NCI-H1092 (cell line): ENCODE measurements at places on chromosomes 4 and X.

DNA sequence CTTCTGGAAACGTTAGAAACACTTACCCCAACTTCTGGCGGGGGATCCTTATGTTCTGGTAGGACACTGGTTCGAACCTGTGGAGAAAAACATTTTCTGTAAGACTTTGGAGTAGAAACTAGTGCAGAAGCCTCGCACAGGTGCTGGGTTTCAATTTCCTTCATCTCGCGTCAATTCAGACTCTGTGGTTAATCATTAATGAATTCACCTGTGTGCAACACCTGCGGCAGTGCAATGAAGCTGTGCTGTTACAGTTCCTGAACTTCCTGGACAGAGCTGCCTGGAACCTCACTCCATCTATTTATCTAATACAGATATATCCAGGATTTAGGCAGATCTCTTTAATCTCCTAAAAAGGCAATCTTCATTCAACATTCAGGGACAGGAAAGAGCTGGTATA lies 531.4 kb downstream of the INPP4B start:
- no peak for DNase-seq

GRCh38 chr4:242121-242848 lies 63.0 kb downstream of the ZNF732 start:
- peak; percentile 62 for DNase-seq

- no peak for DNase-seq
Measured at GRCh38 chr4:163534056-163534455, 39.6 kb downstream of the TMA16 start.

DNA sequence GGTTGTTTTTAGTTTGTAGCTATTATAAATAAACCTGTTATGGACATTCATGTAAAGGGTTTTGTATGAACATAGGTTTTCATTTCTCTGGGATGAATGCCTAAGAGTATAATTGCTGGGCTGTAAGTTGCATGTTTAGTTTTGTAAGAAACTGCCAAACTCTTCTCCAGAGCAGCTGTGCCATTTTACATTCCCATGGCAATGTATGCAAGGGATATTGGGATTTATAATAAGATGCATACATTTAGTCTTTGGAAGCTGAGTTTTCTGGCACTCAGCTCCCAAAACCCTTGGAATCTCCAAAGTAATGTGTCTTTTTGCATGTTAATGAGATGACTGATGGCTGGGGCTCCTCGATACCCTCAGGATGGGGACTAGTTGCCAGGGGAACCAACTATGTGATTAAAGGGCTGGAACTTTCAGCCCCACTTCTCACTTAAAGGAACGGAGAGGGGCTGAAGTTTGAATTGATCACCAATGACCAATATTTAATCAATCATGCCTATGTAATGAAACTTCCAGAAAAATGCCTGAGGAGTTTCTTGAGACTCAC lies 44.0 kb downstream of the SERTM2 start:
- DNase-seq, result no peak

GRCh38 chrX:41449131-41449530 lies 2.0 kb downstream of the NYX start:
- no peak for DNase-seq

- no peak for DNase-seq
Measured at GRCh38 chrX:153463031-153463430, 7.3 kb downstream of the HAUS7 start.

GRCh38 chrX:58025979-58026378 lies 115.7 kb upstream of the ZXDA start:
- peak; percentile 4 for DNase-seq

DNA sequence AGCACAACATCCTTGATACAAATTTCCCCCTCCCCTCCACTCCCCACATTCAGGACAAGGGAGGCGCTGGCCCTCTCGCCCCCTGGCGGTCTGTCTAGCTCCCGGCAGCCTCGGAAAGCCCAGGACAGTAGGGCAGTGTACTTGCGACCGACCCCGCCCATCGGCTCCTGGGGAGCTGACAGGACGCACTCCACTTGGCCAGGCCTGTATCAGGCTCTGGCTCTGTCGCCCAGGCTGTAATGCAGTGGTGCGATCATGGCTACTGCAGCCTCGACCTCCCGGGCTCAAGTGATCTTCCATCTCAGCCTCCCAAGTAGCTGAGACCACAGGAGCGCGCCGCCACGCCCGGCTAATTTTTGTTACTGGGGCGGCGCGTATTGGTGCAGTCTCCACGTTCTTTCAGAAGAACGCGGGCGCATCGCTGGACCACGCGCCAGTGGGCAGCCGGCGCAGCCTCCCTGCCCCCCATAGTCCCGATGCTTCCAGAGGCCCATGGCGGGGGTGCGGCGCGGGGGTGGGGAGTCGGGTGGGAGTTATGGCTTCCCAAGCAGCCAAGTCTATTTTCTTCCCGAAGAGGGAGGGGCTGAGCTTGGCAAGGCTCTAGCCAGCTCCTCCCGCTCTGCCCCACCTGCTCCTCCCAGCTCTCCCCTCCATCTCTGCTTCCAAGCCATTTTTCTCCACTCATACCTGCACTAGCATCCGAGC lies 7.8 kb upstream of the AKAP14 start:
- peak; percentile 13 for DNase-seq

DNA sequence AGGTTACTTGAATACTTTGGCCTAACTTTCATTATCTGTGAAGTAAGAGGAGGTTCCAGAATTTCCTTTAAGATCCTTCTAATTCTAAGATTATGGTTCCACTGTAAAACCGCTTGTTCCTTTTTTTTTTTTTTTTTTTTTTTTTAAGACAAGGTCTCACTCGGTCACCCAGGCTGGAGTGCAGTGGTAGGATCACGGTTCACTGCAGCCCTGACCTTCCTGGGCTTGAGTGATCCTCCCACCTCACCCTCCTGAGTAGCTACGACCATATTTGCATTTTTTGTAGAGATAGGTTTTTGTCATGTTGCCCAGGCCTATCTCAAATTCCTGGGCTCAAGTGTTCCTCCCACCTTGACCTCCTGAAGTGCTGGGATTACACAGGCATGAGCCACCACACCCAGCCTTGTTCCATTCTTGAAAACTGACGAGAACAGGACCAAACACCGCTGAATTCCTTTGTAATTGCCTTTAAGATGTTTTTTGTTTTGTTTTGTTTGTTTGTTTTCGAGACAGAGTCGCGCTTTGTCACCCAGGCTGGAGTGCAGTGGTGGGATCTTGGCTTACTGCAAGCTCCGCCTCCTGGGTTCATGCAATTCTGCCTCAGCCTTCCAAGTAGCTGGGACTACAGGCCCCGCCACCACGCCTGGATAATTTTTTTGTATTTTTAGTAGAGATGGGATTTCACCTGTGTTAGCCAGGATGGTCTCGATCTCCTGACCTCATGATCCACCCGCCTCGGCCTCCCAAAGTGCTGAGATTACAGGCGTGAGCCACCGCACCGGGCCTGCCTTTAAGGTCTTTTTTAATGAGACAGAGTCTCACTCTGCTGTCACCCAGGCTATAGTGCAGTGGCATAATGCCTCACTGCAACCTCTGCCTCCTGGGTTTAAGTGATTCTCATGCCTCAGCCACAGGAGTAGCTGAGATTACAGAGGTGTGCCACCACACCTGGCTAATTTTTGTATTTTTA lies 6.8 kb downstream of the PDS5A start:
- DNase-seq, result no peak

- DNase-seq, result no peak
Measured at GRCh38 chr4:153799694-153800074, 10.8 kb upstream of the SFRP2 start.

DNA sequence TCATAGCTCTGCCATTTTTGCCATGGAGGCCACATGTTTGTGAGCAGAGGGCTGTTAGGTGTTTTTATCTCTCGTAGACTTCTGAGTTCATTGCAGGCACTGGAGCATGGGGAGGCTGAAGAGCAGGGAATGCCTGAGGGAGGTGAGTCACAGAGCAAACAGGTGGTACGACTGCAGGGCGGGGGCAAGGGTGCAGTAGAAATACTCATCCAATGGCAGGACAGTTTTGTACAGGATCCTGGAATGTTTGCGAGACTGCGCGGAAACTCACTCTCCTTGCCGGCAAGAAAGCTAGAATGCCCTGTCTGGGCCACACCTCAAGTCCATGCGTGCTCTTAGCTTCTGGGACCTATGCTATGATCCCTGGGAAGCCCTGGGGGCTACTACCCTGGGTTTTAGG lies 20.0 kb upstream of the VCX2 start:
- DNase-seq, result no peak

DNA sequence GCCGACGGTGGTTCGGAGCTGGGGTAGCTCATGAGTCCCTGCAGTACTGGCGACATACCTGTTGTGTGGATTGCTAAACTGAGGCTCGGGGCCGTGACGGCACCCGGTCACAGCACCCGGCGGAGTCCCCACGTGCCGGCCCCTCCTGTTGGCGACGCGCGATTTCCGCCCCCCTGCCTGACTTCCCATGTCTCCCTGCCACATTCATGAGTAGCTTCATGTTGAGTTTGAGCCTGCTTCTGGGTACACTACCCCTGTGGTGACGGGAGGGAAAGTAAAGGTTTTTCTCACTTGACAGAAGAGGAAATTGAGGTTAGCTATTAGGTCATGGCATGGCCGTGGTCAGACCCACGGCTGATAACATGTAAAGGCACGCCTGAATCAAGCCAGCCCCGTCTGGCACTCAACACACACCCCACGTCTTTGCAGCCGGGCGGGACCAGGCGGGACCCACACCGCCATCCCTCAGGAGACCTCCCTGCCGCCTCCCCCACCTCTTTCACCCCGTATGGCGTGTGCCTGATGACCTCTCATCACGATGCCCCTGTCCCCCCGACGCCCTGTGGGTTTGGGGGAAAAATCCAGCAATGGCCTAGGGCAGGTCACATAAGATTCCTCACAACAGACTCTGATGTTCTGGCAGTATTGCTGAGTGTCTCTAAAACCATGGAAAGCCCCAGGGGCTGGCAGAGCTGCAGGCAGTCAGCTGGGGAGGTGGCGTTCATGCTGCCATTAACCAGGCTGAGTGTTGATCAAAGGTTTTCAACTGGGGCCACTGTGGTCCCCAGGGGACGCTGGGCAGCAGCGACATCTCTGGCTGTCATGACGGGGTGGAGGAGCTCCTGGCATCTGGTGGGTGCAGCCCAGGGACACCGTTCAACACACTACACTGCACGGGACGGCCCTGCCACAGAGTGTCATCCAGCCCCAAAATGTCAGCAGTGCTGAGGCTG lies 29.2 kb downstream of the P2RY8 start:
- no peak for DNase-seq

GRCh38 chrX:69082055-69082752 lies 83.0 kb downstream of the PJA1 start:
- no peak for DNase-seq

GRCh38 chr4:178448372-178449035 lies 1006.3 kb upstream of the AGA start:
- DNase-seq, result no peak

- no peak for DNase-seq
Measured at GRCh38 chrX:16488959-16489358, 161.0 kb upstream of the S100G start.

DNA sequence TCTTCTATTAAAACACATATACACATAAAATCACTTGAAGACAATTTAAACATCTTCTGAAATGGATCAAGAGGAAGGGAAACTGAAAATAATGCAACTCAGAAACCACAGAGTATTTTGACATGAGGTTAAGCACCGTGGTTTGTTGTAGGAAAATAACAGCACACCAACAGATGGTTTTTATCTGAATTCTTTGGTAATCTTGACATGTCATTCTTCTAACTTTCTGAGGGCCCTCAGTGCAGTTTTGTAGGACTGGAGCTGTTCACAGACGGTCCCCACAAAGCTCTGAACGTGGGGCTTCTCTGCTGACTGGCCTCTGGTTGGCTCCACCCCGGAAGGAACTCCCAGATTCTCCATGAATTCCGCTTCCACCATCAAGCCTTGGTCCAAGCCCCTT lies 16.0 kb upstream of the TLR8 start:
- no peak for DNase-seq

DNA sequence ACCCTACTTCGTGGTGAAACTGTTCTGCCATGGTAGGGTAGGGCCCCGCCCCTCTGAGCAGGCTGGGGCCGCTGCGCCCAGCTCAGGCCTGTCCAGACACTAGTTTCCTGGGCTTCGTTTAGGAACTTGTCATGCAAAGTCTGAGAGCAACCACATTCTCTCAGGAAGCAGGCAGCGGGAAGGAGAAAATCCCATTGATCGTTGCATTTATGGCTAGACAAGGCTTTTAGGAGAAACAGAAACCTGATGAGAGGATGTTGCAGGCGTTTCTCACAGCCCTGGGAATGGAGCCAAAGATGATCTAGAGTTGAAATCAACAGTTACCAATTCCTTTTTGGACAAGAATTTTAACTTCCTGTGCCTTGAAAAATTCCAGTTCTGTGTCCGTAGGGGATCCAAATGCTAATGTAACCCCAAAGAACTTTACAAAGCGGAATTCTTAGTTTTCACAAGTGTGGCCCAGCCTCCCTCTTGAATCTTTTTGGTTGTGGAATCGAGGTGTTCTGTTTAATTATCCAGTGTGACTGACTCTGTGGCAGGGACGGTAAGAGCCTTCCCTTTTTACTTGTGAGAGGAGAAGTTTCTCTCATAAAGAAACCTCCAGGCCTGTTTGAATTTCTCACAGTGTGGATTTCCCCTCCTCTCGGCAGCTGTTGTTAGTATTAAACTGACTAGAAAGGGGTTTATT lies 4.5 kb upstream of the CXCL9 start:
- no peak for DNase-seq

DNA sequence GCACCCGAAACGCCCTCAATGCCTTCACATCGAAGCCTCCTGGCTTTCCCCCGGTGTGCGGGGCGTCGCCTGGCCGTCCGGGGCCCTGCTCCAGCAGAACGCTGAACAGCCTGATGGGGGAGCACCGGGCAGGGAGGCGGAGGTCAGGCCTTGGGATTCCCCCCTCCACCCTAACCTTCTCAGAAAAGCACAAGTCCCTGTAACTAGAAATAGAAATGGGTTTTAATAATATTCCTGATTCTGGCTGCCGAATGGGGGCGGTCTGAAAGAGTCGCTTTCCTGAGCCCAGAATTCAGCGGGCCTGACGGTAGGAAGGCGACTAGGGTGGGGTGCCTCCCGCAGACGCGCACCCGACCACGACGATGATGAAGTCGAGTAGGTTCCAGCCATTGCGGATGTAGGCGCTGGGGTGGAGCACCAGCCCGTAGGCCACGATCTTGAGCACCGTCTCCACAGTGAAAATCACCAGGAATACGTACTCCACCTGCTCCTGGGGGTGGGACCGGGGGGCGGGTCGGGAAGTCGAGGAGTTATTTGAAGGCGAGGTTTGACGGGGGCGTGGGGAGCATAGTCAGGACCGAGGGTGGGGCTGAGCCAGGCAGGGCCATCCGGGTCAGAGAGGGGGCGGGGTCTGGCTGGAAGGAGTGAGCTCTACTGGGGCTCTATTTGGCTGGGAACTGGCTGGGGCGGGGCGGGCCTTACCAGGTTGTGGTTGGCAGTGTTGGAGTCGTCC lies 2.5 kb downstream of the CACNA1F start:
- DNase-seq, result no peak

DNA sequence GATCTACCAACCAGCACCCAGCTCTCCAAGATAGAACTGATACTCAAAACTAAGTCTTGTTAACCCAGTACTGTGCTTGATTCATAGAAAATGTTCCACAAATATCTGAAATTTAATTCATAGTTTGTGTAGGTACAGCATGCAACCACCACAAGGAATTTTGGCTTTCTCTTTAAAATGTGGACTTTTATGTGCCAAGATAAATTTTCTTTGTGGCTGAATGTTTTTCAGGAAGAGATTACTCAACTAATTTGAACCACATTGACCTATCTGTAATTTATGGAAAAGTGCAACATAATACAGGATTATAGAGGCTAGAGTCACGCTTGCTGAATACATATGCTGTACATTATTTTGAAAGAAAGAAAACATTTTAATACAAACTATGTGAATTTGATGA lies 730.8 kb downstream of the IL1RAPL1 start:
- DNase-seq, result no peak
